Activated gamma-delta T cell (primary cell): ENCODE measurements at places on chromosomes 1 and 21.

DNA sequence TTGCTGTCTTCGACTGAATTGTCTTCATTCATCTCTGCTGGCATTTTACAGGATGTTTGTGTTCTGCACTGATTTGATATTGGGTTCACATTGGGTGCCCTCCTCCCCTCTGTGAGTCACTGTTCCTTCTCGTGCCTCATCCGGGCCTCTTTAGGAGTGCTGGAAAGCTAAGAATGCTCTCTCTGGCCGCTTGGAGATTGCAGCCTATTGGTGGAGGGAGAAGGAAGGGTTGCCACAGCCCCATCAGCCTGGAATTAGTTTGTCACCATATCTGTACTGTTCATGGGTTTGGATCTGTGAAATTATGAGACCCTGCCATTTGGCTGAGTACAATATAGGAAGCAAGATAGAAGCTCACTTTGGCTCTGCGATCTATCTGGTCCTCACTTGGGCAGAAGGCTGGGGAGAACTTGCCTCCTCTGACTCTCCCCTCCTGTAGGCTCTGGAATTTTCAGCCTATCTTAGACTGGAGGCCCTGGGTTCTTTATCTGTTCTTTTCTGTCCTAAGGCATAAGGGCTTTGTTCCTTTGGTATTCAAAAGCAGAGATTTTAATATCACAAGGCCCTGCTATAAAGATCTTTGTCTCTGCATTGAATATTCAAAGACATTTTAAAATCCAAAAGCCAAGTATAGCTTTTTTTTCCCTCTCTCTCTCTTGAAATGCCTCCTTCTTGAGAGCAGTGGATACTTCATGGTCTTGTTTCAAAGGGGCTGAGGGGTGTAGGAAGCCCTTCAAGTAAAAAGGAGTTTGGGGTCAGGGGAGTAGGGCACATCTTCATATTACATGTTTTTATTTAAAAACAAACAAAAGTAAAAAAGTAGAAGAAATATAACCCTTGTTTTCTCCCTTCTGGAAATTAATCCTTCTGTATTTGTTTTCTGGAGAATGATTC is 347.9 kb downstream of the ZP4 start:
- DNase-seq, result no peak

DNA sequence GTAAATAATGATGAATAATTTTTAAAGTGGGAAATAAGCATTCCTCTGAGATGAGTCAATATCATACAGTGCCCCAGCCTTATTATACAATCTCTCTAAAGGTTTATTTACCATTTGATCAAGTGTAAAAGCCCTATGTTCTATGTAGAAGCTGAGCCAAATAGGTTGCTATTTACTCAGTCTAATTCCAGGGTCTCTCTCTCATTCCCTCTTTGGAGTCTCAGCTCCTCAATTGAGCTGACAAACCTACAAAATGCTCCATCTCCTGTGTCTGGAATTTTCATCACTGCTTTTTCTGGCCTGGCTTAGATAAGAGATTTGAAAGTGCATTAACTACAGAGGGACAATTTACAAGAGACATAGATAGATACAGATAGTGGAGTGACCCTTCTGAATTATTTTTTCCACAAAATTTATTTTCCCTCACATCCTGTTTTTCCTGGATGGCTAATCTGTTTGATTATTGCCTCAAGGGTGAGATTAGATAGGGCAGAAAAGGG is 24.8 kb upstream of the USH2A start:
- DNase-seq, result no peak

GRCh38 chr1:200891774-200892157 is 2.9 kb upstream of the INAVA start:
- no peak for DNase-seq

DNA sequence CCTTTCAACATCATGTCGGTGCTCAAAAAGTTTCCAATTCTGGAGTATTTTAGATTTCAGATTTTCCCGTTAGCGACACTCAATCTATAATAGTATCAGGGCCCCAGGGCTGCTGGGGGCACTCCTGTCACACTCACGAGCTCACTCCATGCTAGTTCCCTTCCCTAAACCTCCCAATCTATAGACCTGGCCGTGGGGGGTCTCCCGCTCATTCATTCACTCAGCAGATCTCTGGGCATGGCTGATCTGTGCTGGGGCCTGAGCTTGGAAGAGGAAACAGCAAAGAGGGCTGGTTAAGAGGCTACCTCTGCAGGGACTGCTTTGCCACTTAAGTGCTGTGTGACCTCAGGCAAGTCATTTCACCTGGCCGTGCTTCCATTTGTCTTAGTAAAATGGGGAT is 46.8 kb upstream of the LAPTM5 start:
- no peak for DNase-seq

DNA sequence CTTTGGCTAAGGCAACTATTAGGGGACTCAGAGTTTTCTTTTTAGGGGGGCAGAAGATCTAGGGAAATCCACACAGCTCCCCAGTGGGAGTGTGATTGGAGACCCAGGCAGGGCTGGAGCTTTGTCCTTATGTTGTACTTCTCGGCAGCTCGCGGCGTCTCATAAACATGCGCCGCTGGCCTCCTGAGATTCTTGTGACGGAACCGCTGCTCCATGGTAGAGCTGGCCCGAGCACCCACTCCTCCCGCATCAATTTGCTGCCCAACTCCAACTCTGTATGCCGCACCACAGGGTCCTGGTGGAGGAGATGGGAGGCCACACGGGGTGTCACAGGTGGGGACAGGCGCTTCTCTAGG is 143.9 kb downstream of the GALNT2 start:
- no peak for DNase-seq
